ENCODE measurements at places on chromosomes 6 and 20.

- peak; percentile 51 for DNase-seq
These were observed 69.9 kb downstream of the HACE1 start for GRCh38 chr6:104789770-104790190.

- DNase-seq: no peak
These were observed 171.0 kb upstream of the PRND start for GRCh38 chr20:4550740-4551139.

- no peak for DNase-seq
These were observed 536.7 kb upstream of the MMS22L start for GRCh38 chr6:97819710-97820109.

GRCh38 chr6:21556511-21556910 lies 37.0 kb upstream of the SOX4 start:
- no peak for DNase-seq

GRCh38 chr6:139778688-139779087 lies 404.2 kb upstream of the CITED2 start:
- no peak for DNase-seq
